Occipital lobe (tissue), 3 donors: ENCODE measurements at places on chromosomes 2 and 18.

DNA sequence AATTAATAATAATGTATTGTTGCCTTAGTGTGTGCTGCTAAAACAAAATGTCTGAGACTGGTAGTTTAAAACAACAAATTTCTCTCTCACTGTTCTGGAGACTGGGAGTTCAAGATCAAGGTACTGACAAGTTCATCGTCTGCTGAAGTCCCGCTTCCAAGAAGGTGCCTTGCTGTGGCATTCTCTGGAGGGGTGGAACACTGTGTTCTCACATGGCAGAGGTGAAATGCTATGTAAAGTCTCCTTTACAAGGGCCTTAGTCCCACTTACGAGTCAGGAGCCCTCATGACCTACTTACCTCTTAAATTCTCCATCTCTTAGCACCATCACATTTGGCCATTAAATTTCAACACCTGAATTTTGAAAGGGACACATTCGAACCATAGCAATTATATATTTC lies 299.2 kb upstream of the RBMS1 start:
- DNase-seq, result no peak

GRCh38 chr2:150548527-150548926 lies 61.1 kb upstream of the RND3 start:
- no peak for DNase-seq

- DNase-seq, result no peak
Observed at GRCh38 chr2:218081063-218081462, 12.0 kb downstream of the RUFY4 start.

- DNase-seq, result no peak
Observed at GRCh38 chr2:170214309-170214948, 36.5 kb downstream of the MYO3B start.

- DNase-seq, result no peak
Observed at GRCh38 chr2:163606878-163607277, 128.9 kb downstream of the FIGN start.

- DNase-seq, result no peak
Observed at GRCh38 chr18:7413906-7414305, 153.2 kb upstream of the PTPRM start.

GRCh38 chr18:48040457-48041110 lies 110.1 kb upstream of the SMAD2 start:
- DNase-seq, result no peak

- DNase-seq, result no peak
Observed at GRCh38 chr18:64179556-64180080, 30.7 kb upstream of the LINC00305 start.

DNA sequence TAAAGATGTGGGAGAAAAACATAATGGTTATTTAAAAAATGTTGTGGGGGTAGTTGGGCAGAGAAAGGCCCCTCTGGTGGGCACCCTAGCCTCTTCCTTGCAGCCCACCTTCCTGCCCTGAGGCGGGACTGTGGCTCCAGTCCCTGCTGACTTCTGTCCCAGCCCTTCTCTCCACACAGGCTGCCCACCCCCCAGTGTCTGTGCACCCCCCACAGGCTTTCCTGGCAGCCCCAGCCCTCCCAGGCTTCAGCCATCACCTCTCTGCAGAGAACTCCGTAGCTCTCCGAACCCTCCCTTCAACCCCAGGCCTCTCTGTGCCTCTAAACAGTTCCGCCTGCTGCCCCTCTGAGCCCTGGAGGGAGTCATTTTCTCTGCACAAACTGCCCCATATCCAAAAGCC lies 75.4 kb downstream of the DYSF start:
- no peak for DNase-seq

DNA sequence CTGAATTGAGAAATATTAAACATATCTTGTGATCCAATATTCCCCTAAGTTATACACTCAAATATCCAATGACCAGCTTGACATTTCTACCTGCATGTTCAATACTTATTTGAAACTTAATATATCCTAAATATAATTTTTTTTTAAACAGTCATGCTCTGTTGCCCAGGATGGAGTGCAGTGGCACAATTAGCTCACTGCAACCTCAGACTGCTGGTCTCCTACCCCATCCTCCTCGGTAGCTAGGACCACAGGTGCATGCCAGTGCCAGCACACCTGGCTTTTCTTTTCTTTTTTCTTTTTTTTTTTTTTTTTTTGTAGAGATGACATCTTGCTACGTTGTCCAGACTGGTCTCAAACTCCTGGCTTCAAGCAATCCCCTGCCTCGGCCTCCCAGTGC lies 4.2 kb downstream of the KYNU start:
- DNase-seq, result no peak

- DNase-seq, result no peak
Observed at GRCh38 chr18:8031496-8031895, 464.4 kb downstream of the PTPRM start.
